CD4-positive, alpha-beta T cell (primary cell): ENCODE measurements at places on chromosomes 16 and 17. TPM values are rescaled to one million over a fixed set of nuclear protein-coding genes. Genes with fewer than 3 reads are reported as not detected.
A peak's percentile ranks its signal among the peaks of the same experiment; 100 is the strongest.

RHBDF2 gene
- 22.6 TPM for total RNA-seq

EPX gene
- total RNA-seq = not detected

DNA sequence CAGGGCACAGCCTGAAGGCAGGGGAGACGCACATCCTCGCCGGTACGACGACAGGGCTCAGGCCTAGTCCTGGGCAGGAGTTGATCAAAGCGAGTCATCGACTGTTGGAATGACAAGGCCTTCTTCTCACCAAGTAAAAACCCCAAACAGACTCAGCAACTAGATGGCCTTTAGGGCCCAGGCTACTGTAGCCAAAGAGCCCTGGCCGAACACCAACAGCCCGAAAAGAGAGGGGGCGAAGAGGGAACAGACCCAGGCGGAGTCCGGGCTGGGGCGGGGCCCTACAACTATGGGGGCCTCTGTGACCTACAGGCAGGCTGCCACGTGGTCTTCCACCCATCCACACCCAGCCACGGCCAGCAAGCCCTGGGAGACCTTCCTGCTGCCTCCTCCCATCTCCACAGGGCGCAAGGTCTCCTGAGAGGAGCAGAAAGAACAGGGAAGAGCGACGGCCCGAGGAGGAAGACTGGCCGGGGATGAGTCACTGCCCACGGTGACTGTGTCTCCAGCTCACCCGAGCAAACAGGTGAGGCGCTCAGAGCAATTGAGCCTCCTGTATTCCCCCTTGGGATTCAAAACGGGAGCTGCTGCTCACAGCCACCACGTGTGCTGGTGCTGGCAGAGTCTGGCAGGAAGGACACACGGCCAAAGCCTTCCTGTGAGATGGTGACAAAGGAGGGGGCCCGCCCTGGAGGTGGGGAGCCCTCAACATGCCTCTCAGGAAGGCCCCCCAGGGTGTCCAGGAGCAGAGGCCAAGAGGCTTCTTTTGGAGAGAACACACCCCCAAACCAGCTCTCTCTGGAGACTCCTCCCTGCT lies 17.7 kb downstream of the SLC16A3 start:
- DNase-seq = no peak

KRTAP9-8 gene
- total RNA-seq = not detected

GRCh38 chr17:7233701-7234082 lies 625 bp downstream of the DVL2 start:
- no peak for DNase-seq

DNA sequence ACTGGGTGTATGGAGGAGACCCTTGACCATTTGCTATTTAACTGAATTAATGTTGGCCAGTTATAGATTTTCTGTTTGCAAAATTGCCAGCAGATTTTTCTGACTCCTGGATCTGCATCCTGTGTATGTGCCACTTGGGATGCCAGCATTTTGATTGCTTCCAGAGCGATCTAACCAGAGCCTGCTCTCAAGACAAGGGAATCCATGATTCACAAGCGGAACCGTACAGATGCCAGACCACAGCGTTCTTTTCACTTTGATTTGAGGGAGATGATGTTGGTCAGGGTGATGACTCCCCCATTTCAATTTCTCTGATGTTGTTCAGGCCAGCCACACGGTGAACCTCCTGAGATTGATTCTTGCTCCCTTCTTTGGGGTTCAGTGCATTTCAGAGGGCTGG lies 228.7 kb downstream of the CDH13 start:
- DNase-seq = no peak

- DNase-seq = no peak
Measured at GRCh38 chr17:38587203-38587602, 18.5 kb downstream of the SRCIN1 start.

- no peak for DNase-seq
Measured at GRCh38 chr17:33381201-33381600, 88.1 kb upstream of the ASIC2 start.

DNA sequence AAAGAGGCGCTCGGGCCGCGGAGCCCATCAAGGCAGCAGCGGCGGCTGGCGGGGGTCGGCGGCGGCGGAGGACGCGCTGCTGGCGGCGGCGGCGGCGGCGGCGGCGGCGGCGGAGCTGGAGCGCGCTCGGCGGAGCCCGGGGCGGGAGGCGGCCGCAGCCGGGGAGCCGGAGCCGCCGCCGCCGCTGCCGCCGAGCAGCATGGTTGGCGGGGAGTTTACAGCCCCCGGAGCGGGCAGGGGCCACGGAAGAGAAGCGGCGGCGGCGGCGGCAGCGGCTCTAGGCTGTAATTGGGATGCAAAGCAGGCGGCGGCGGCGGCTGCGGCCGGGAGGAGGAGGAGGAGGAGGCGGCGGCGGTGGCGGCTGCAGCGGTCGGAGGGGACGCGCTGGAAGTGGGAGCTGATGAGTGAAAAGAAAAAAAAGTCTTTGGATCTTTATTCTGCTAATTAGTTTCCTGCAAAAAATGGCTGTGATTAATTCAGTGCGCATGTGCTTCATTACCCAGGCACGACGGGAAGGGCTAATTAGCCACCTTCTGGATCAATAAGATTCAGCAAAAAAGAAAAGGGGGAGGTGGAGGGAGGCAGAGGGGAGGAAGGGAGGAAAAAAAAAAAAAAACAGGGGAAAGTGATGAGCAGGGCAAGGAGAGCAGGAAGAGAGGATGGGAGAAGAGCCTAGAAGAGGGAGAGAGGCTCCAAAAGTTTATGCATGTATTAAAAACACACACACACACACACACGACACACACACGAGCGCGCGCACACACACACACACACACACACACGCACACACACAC lies 10.9 kb upstream of the ZFHX3 start:
- peak; percentile 18 for DNase-seq

PRSS27 gene
- total RNA-seq = 0.28 TPM
